ENCODE measurements at places on chromosomes 7 and 10.

DNA sequence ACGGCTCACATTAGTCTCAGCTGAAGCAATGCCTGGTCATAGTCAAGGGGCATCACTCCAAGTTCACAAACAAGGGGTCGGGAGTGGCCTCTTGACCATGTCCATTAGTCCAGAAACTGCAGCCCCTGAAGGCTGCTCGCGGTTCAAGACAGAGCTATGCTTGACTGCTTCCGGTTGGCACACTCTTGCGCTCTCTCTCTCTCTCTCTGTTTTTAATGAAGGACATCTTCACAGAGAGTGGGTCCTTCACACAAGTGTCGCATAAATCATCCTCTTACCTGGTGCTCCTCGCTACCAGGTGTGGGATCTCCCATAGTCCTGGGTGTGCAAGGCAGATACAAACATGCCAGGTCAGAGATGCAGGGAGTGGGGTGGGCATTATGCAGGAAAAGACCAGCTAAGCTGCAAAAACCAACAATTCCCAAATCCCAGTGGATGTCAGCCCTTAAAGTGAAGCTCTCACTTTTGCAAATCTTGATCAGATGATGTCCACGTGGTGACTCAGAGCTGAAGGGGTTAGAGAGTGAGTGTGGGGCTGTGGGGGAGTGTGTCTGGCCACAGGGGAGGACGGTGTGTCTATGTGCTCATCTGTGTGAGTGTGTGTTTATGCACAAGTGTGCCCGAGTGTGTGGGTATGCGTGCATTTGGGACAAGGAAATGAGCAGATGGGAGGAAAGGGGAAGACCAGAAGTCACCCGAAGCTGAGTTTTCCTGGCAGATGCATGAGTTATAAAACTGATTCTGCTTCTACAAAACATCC lies 83.7 kb upstream of the PPP2R2D start:
- DNase-seq = peak; percentile 79

DNA sequence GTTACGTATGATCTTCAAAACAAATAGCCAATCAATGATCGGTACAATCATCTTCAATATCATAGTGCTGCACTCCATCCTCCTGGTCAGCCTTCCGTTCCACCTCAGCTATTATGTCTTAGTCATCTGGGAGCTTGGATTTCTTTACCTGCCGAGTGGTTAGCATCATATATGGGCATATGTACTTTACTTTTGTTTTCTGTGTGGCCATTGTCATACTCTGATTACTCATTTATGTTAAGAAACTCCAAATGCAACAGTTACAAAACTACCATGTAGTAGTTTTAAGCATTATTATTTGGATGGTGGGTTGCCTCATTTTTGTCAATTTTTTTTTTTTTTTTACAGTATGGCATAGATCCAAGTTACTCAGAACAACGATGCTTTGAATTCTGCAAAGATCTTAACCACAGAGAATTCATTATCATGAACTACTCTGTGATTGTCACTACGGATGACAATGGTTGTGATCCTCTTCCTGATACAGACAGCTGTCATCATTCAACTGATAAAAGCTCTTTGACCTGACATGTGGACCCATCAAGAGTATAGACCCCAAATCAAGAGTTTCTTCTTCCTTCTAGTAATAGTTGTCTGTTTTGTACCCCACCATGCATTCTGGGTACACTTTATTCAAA lies 52.1 kb upstream of the NME8 start:
- no peak for DNase-seq

- DNase-seq = no peak
Measured at GRCh38 chr7:98840722-98841121, 29.1 kb downstream of the TMEM130 start.

DNA sequence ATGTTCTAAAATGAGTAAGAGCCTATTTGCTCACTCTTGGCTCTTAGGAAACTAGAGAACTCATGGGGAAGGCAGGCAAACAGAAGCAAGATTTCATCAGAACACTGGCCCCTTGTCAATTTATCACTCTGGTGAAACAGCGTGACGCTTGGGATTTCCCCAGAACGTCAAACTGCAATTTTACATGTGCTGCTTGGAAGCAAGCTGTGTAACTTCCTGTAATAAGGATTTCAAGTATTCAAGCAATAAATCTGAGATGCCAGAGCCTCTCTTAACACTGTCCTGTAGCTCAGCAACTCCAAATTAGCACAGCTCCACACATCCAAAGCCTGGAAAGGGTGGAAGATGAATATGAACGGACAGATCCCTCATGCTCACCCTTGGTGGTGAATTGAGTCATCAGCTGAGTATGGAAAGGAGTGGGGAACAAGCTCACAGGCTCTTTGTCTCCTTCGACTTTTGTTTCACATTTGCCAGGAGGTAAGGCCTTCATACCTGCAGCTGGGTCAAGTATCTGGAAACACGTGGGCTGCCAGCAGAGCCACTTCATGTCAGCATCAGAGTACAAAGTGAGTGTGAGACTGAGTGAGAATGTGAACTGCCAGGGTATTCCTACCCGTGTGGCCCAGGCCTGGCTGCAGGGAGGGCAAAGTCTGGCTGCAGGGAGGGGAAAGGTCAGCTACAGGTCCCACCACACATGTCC lies 140.4 kb upstream of the NAMPT start:
- peak; percentile 54 for DNase-seq
